Mammary microvascular endothelial cell (primary cell): ENCODE measurements at places on chromosomes 11 and 22. TPM values are rescaled to one million over a fixed set of nuclear protein-coding genes. Genes with fewer than 3 reads are reported as not detected.

Gene NUDT8
- 12.3 and 16.5 TPM in 2 replicates for total RNA-seq

Gene PTPRCAP
- 0.87 TPM in 1 of 2 replicates, not detected in the other for total RNA-seq

Gene FXYD2
- total RNA-seq = 0.30 TPM in 1 of 2 replicates, not detected in the other

Gene VSIG10L2
- not detected in 2 replicates for total RNA-seq

Gene PATE4
- total RNA-seq = not detected in 2 replicates

Gene FAT3
- total RNA-seq = not detected in 2 replicates

Gene MMP10
- total RNA-seq = 6.2 and 7.9 TPM in 2 replicates

Gene CFAP68
- total RNA-seq = 11.8 and 12.3 TPM in 2 replicates

Gene TRIM49
- not detected in 2 replicates for total RNA-seq

Gene PHETA2
- total RNA-seq = 12.5 and 14.0 TPM in 2 replicates
